ENCODE measurements at places on chromosomes 7 and 10. TPM values are rescaled to one million over a fixed set of nuclear protein-coding genes. Genes with fewer than 3 reads are reported as not detected.

The SMKR1 gene
- total RNA-seq: not detected

The FFAR4 gene
- total RNA-seq: not detected

The OR2A7 gene
- 0.89 TPM for total RNA-seq

The RASSF4 gene
- total RNA-seq: 6.6 TPM

The TAS2R5 gene
- not detected for total RNA-seq

The BICC1 gene
- 13.5 TPM for total RNA-seq

The HKDC1 gene
- total RNA-seq: 0.29 TPM

Measured in myometrial cell (primary cell).